Calu3 (cell line): ENCODE measurements at places on chromosomes 12 and 14. TPM values are rescaled to one million over a fixed set of nuclear protein-coding genes. Genes with fewer than 3 reads are reported as not detected.

Gene SIX6
- not detected in 2 replicates for total RNA-seq

Gene KRT80
- total RNA-seq = 32.7 and 45.5 TPM in 2 replicates

Gene GNB3
- total RNA-seq = not detected in 2 replicates

Gene IQSEC3
- 0.42 TPM in 1 of 2 replicates, not detected in the other for total RNA-seq

Gene LRP1-AS
- not detected in 2 replicates for total RNA-seq

Gene ADCY4
- 3.0 and 3.4 TPM in 2 replicates for total RNA-seq

Gene CALCOCO1
- 42.1 and 44.4 TPM in 2 replicates for total RNA-seq

Gene DEPDC4
- 1.9 and 3.7 TPM in 2 replicates for total RNA-seq

Gene LRRC10
- total RNA-seq = not detected in 2 replicates

Gene FIGNL2
- not detected in 2 replicates for total RNA-seq

Gene PLCZ1
- total RNA-seq = not detected in 2 replicates

Gene PGAM5
- total RNA-seq = 100 and 101 TPM in 2 replicates

Gene PNMA1
- total RNA-seq = 37.2 and 37.9 TPM in 2 replicates

Gene ARHGAP9
- 0.39 TPM in 1 of 2 replicates, not detected in the other for total RNA-seq

Gene GPD1
- total RNA-seq = 0.21 and 1.0 TPM in 2 replicates

Gene RTL1
- total RNA-seq = 0.12 and 0.24 TPM in 2 replicates

Gene SSPN
- total RNA-seq = 7.0 and 8.9 TPM in 2 replicates

Gene PZP
- not detected in 2 replicates for total RNA-seq

Gene ACRBP
- total RNA-seq = 2.9 and 4.1 TPM in 2 replicates

Gene GLIPR1L1
- total RNA-seq = not detected in 2 replicates

Gene FOXM1
- 85.8 and 103 TPM in 2 replicates for total RNA-seq

Gene ADAM21
- 0.17 and 0.22 TPM in 2 replicates for total RNA-seq

Gene NPAS3
- not detected in 2 replicates for total RNA-seq

Gene PIWIL1
- not detected in 2 replicates for total RNA-seq

Gene KCNK13
- not detected in 2 replicates for total RNA-seq

Gene CFAP54
- total RNA-seq = 0.35 and 1.2 TPM in 2 replicates

Gene KLRK1
- not detected in 2 replicates for total RNA-seq

Gene SERPINA12
- not detected in 2 replicates for total RNA-seq

Gene WNT5B
- total RNA-seq = 0.24 TPM in 1 of 2 replicates, not detected in the other

Gene MEG3
- total RNA-seq = not detected in 2 replicates
